SK-N-SH (cell line): ENCODE measurements at places on chromosomes 7 and 10.

DNA sequence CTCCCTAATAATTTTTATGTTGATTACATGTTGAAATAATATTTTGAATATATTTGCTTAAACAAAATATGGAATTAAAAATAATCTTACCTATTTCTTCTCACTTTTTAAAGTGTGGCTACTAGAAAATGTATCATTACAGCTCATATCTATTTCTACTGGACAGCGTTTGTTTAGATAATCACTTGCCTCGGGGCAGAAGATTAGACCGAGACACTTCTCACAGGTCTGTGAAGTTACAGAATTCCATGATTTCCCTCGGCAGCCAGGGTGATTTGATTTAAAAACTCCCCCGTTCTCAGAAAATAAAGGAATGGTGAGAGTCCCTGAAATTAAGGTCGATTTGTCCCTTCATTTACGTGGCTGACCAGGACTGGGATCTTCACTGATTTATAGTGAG lies 162.5 kb downstream of the DGKI start:
- H3K4me1 ChIP-seq, result peaks cover 17% of the 10 kb centered on the region
- no peak overlapping the region for H3K4me3 ChIP-seq
- no peaks in the 10 kb centered on the region; the same call in 1 of the 2 replicates for H3K36me3 ChIP-seq
- peak; percentile 35 for DNase-seq
- no peaks in the 10 kb centered on the region for H3K27me3 ChIP-seq
- 0 out of 2 replicates have a peak overlapping the region, but pooled peaks have one; percentile 81 for H3K27ac ChIP-seq

GRCh38 chr10:129057856-129058663 lies 409.0 kb upstream of the MGMT start:
- H3K36me3 ChIP-seq, result no peaks in the 10 kb centered on the region
- no peaks in the 10 kb centered on the region for H3K27me3 ChIP-seq
- H3K4me3 ChIP-seq, result no peak overlapping the region
- no peak for DNase-seq

GRCh38 chr10:17872191-17873091 lies 63.3 kb downstream of the MRC1 start:
- H3K4me1 ChIP-seq, result no peaks in the 10 kb centered on the region
- no peak for DNase-seq
- H3K36me3 ChIP-seq, result no peaks in the 10 kb centered on the region
- H3K27ac ChIP-seq, result no peak overlapping the region
- no peaks in the 10 kb centered on the region for H3K27me3 ChIP-seq

GRCh38 chr7:141744131-141744530 lies 6.0 kb downstream of the SSBP1 start:
- H3K27me3 ChIP-seq, result no peaks in the 10 kb centered on the region
- H3K4me3 ChIP-seq, result no peak overlapping the region
- 0 out of 2 replicates have a peak, but pooled peaks cover 5% of the 10 kb centered on the region for H3K4me1 ChIP-seq
- H3K36me3 ChIP-seq, result peaks cover 94% of the 10 kb centered on the region
- H3K27ac ChIP-seq, result no peak overlapping the region
- DNase-seq, result no peak

DNA sequence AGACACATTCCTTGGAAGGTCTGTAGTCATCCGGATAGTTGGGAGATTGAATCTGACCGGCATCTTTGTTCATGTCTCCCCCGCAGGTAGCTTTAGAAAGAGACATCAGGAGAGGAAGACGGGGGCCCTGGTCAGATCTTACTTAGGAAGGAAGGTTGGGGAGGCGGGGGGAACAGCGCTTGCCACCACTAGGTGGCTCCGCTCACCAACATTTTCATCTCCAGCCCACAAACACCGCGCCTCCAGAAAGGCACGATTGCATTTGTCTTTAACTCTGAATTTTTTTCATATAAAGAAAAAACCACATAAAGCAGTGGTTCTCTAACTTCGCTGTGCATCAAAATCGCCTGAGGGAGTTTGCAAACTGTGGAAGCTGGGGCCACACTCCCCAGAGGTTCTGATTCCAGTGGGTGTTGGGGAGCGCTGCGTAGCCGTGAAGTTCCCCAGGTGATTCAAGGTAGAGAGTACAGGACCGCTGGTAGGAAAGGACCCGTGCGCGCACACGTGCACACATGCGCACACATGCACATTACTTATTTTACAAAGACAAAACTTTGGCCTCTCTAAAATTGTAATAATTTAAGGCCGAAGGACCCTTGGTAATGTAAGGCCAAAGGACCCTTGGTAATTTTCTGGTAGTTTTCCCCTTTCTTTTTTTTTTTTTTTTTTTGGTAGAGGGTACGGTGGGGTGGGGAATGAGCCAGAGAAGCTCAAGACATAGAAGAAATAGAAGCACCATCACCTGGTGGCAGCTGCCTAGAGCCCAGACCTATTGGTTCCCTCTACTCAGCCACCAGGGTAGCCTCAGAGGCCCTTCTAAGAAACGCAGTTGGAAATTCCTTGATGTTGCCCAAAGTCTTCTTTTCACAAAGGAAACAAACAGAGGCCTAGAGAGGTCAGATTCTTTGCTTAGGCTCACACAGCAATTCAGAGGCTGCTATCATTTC lies 37.4 kb upstream of the OPALIN start:
- no peak overlapping the region for H3K27ac ChIP-seq
- no peak overlapping the region for H3K4me3 ChIP-seq
- no peaks in the 10 kb centered on the region for H3K4me1 ChIP-seq
- H3K36me3 ChIP-seq, result no peaks in the 10 kb centered on the region

- DNase-seq, result no peak
- H3K4me3 ChIP-seq, result no peak overlapping the region
- H3K27ac ChIP-seq, result no peak overlapping the region
- H3K27me3 ChIP-seq, result no peaks in the 10 kb centered on the region
Observed at GRCh38 chr10:52770904-52771303, 1.7 kb downstream of the MBL2 start.

- H3K4me3 ChIP-seq, result no peak overlapping the region
- H3K27me3 ChIP-seq, result peaks cover 21% of the 10 kb centered on the region; the same call in 1 of the 2 replicates
- DNase-seq, result no peak
- H3K36me3 ChIP-seq, result no peaks in the 10 kb centered on the region
Observed at GRCh38 chr7:48512892-48513291, 341.6 kb downstream of the ABCA13 start.

- H3K36me3 ChIP-seq, result peaks cover 5% of the 10 kb centered on the region
- peak overlapping the region; percentile 17; the same call in 1 of the 2 replicates for H3K4me3 ChIP-seq
- H3K27ac ChIP-seq, result no peak overlapping the region
- H3K27me3 ChIP-seq, result no peaks in the 10 kb centered on the region
Observed at GRCh38 chr10:88992921-88993524, 2.4 kb downstream of the FAS start.

DNA sequence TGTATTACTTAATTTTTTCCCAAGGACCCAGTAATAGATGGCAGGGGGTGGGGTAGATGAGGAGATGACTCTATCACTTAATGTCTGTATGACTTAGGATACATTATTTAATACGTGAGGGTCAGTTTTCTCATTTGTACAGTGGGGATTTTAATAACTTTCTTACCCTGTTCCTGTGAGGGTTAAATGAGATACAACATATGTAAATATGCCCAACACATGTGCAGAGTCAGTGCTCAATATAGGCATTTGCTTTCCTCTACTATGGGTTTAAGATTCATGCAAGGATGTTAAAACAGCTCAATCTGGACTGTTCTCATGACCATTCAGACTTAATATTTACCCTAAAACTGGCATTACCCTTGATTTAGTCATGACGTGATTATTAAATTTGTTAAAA lies 31.2 kb downstream of the ST7 start:
- H3K4me3 ChIP-seq, result no peak overlapping the region
- no peak overlapping the region for H3K27ac ChIP-seq
- H3K27me3 ChIP-seq, result no peaks in the 10 kb centered on the region

DNA sequence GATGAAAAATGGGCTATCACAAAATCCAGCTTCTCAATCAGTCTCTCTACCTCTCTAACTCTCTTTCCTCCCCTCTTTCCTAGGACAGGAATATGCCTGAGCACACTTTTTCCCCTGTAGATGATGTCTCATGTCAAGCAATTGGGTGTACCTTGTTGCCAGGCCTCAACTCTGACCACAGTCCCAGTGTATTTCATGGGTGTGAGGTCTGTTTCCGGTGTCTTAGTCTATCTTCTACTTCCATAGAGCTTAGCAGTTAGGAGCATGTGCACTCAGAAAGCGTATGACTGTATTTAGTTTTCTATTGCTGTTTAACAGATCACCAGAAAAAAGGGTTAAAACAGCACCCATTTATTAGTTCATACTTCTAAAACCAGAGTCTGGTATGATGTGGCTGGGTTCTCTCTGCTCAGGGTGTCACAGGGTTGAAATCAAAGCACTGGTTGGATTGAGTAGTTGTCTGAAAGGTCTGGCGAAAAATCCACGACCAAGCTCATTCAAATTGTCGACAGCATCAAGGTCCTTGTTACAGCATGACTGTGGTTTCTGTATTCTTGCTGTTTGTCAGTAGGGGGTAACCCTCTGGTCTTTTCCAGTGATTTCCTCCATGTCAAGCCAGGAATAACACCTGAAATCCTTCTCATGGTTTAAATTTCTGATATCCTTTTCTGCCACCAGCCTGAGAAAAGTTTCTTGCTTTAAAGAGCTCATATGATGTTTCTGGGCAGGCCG lies 130.0 kb downstream of the THSD7A start:
- no peak overlapping the region; the same call in 1 of the 2 replicates for H3K27ac ChIP-seq
- H3K4me3 ChIP-seq, result no peak overlapping the region
- no peak for DNase-seq
- H3K4me1 ChIP-seq, result peaks cover 30% of the 10 kb centered on the region
- H3K36me3 ChIP-seq, result no peaks in the 10 kb centered on the region; the same call in 1 of the 2 replicates

DNA sequence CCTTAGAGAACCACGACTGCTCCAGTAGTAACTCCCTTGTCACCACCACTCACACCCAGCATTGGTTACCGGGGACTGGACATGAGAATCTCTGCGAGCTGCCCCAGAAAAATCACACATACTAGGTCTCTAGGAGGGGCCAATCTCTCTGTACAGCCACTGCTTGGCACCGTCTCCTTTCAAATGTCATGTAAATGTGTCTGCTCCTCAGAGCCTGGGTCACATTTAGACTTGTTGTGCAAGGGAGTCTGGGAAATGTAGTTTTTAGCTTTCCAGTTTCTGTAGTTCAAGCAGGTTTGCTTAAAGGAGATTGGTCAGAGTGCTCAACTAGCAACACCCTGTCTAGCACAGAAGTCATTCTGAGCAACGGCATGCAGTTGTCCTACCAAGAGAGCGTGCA lies 60.0 kb downstream of the CHN2 start:
- H3K4me3 ChIP-seq, result no peak overlapping the region
- H3K36me3 ChIP-seq, result no peaks in the 10 kb centered on the region
- H3K27ac ChIP-seq, result no peak overlapping the region
- no peaks in the 10 kb centered on the region for H3K27me3 ChIP-seq

- H3K4me3 ChIP-seq, result no peak overlapping the region
- no peaks in the 10 kb centered on the region for H3K36me3 ChIP-seq
- H3K27me3 ChIP-seq, result peaks cover 34% of the 10 kb centered on the region; the same call in 1 of the 2 replicates
- no peak overlapping the region for H3K27ac ChIP-seq
- DNase-seq, result no peak
- no peaks in the 10 kb centered on the region for H3K4me1 ChIP-seq
Observed at GRCh38 chr10:101073631-101074030, 11.8 kb downstream of the KAZALD1 start.

- H3K27ac ChIP-seq, result no peak overlapping the region
- no peaks in the 10 kb centered on the region for H3K36me3 ChIP-seq
- no peak overlapping the region for H3K4me3 ChIP-seq
- DNase-seq, result no peak
- peaks cover 20% of the 10 kb centered on the region for H3K4me1 ChIP-seq
- H3K27me3 ChIP-seq, result no peaks in the 10 kb centered on the region
Observed at GRCh38 chr7:112129655-112130323, 76.4 kb downstream of the DOCK4 start.

- no peak overlapping the region for H3K27ac ChIP-seq
- no peaks in the 10 kb centered on the region for H3K36me3 ChIP-seq
- no peaks in the 10 kb centered on the region for H3K4me1 ChIP-seq
- no peak overlapping the region for H3K4me3 ChIP-seq
- DNase-seq, result no peak
Observed at GRCh38 chr10:71687077-71687476, 32.5 kb downstream of the C10orf105 start.

- H3K27me3 ChIP-seq, result no peaks in the 10 kb centered on the region
- H3K36me3 ChIP-seq, result peaks cover 43% of the 10 kb centered on the region
- H3K27ac ChIP-seq, result no peak overlapping the region
- no peak for DNase-seq
- no peak overlapping the region for H3K4me3 ChIP-seq
Observed at GRCh38 chr10:73444457-73444856, 11.1 kb upstream of the MSS51 start.

- H3K36me3 ChIP-seq, result no peaks in the 10 kb centered on the region
- no peak overlapping the region for H3K4me3 ChIP-seq
- no peaks in the 10 kb centered on the region; the same call in none of the 2 replicates for H3K4me1 ChIP-seq
- no peak overlapping the region for H3K27ac ChIP-seq
Observed at GRCh38 chr7:110881721-110882120, 209.2 kb upstream of the LRRN3 start.

DNA sequence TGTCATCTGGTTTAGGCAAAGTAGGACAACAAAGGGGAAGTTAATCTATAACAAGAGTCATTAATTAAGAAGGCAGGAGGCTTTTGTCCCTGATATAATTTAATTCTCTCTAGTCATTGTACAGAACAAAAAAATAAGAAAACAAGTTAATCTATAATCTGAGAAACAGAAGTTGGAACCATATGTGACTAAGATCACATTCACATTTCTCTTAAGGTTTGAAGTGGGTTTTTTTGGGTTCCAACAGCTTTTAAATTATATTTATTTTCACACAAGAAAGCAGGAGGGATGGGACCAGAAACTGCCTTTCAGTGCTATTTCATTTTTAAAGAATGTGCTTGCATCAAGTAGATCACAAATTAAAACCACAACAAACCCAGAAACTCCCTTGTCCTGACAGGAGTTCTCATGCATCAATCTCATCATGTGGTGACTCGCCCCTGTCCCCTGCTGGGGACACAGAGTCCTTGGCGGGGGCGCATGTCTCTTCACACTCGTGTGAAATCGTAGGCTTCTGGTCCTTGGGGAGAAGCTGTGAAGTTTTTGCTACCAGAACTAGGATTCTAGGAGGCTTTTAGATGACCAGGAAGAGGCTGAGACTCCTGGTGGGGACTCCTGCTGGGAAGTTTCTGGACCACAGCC lies 10.1 kb upstream of the OPN4 start:
- no peak overlapping the region for H3K27ac ChIP-seq
- H3K27me3 ChIP-seq, result no peaks in the 10 kb centered on the region
- H3K4me3 ChIP-seq, result no peak overlapping the region
- DNase-seq, result peak; percentile 29
- H3K4me1 ChIP-seq, result peaks cover 6% of the 10 kb centered on the region

DNA sequence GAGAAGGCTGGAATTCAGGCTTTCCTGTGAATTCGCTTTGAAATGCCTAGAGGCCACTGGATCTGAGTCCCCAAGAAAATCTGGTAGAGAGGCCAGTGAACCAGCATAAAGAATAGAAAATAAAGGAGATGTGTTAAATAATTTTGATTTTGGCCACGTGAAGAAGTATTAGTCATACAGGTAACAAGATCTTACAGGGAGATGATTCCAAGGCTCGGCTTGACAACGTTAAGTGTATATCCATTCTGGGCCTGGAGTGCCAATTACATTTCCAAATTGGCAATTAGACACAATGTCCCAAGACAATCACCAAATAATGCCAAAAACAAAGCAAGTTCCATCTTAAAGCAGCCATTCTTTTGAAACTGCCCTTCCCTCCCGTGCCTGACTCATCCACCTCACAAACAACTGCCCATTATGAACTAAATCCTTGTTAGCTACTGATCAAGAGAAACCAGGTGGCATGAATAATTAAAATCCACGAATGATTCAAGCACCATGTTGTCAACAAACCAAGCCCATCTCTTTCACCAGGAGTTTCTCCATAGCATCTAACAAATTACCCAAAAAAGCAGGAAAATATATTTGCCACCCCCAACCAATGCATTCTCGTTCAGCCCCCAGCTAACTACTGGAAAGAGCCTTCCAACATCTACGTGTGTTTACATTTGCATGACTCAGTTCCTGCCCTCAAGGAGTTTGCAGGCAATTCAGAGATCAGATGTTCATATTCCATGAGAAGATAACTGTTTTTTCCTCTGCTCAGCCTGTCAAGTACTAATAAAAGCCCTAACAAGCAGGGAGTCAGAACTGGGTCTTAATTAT lies 8.5 kb downstream of the KCNMA1 start:
- no peak for DNase-seq
- no peak overlapping the region for H3K4me3 ChIP-seq
- H3K36me3 ChIP-seq, result peaks cover 12% of the 10 kb centered on the region; the same call in 1 of the 2 replicates
- no peaks in the 10 kb centered on the region for H3K27me3 ChIP-seq
- H3K27ac ChIP-seq, result no peak overlapping the region
